Tongue (tissue), 3 donors: ENCODE measurements at places on chromosomes 5 and 9. TPM values are rescaled to one million over a fixed set of nuclear protein-coding genes. Genes with fewer than 3 reads are reported as not detected.

The BTNL8 gene
- not detected for total RNA-seq

The PTGDS gene
- 10.2 TPM for total RNA-seq

The WHRN gene
- 4.2 TPM for total RNA-seq

The TLX3 gene
- total RNA-seq = not detected

The SLC6A3 gene
- total RNA-seq = 0.10 TPM

The SLC34A3 gene
- total RNA-seq = not detected

The STC2 gene
- total RNA-seq = 29.2 TPM

The IFNA2 gene
- total RNA-seq = not detected

The TAF9 gene
- total RNA-seq = 21.7 TPM

The TMEM174 gene
- not detected for total RNA-seq

DNA sequence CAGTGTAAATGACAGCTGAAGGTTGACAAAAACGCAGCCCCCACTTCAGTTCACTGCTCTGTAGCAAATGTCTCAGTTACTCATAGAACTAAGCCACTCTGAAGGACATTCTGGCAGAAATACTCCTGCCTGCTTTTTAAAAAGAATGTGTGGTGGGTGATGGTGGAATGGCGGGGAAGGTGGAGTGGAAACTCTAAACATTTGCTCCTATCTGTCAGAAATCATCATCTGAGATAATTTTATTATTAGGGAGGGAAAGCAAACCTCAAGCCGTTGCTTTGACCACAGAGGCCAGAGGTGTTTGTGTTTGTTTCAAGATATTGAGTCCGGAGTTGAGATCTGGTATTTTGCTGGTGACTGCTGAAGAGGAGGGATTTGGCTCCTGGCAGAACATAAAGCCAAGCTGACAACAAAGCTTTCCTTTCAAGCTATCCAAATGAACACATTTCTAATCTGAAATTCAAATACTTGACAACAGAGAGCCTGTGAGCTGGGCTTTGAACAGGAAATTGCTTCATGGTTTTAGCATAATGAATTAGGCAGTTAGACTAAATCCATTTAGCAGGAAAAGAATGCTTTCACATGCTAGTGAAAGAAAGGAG lies 362.7 kb downstream of the CSNK1G3 start:
- peak; percentile 80 for DNase-seq

- DNase-seq = no peak
These were observed 41.5 kb downstream of the TTLL11 start for GRCh38 chr9:122051351-122052321.

DNA sequence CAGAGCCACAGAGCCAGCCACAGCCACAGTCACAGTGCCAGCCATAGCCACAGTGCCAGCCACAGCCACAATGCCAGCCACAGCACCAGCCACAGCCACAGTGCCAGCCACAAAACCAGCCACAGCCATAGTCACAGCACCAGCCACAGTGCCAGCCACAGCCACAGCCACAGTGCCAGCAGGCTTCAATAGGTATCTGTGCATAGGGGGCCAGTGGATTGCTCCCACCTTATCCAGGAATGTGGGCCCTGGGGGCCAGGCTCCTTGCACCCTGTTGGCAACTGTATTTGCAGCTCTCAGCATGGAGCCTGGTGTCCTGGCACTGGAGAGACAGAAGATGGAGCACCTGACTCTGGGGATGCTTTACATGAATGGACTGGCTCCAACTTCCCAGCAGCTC lies 111.7 kb upstream of the IRX2 start:
- no peak for DNase-seq

DNA sequence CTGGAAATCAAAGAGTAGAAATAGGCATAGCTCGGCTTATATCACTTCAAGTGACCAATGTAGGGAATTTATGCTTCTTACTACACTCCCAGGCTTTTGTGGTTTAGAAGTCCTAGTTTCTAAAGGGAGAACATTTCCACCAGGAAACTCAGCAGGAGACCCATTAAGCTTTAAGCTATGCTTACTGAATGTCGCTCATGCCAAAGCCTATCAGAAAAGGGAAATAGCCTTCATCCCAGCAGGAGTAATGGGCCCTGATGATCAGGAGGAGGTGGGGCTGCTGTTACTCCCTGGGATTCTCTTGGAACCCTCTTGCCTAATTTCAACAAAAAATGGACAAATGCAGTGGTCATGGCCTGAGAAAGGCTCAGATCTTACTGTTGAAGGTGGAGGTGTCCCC lies 54.5 kb upstream of the SEMA6A start:
- no peak for DNase-seq

- peak; percentile 62 for DNase-seq
These were observed 47.1 kb upstream of the SH3GL2 start for GRCh38 chr9:17531642-17532254.

DNA sequence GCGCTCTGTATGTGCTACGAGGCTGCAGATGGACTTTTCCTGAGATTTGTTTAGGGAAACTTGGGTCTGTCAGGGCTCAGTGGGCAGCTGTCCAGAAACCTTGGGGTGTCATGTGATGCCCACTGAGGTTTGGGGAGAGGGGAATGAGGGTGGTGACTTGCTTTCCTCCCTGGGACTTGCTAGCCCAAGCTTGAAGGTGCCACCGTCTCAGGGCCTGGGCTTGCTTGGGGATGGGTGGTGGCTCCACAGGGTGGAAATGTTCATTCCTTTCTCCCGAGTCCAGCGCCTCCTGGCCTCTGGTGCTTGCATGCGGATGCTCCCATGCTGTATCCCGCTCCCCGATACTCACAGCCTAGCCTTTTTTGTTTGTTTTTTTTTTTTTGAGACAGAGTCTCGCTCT lies 33.3 kb downstream of the ZNF618 start:
- no peak for DNase-seq

- peak; percentile 48 for DNase-seq
These were observed 74.1 kb upstream of the SAP30L start for GRCh38 chr5:154371687-154372086.

DNA sequence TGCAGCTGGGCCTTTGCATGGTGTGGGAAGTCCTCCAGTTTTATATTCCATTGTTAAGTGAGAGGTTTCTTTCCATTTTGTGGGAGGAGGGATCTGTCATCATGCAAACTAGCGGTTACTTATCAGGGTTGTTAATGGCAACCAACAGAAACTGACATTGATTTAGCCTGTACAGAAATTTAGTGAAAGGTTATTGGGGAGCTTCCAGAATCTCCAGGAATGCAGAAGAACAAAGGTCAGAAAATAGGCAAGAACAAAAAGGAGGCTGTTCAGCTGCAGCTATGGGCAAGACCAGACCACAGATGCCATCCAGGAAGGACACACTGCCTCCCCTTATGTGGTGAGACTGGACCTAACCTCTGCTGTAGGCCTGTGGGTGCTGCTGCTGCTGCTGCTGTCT lies 395.8 kb downstream of the KDM4C start:
- DNase-seq = no peak

GRCh38 chr5:150319484-150319790 lies 16.7 kb upstream of the ARSI start:
- no peak for DNase-seq

- DNase-seq = no peak
These were observed 16.6 kb upstream of the CARD19 start for GRCh38 chr9:93079371-93079770.

GRCh38 chr5:176803943-176804498 lies 6.3 kb upstream of the UNC5A start:
- peak; percentile 69 for DNase-seq

- DNase-seq = no peak
These were observed 119.6 kb upstream of the FST start for GRCh38 chr5:53360811-53361210.

DNA sequence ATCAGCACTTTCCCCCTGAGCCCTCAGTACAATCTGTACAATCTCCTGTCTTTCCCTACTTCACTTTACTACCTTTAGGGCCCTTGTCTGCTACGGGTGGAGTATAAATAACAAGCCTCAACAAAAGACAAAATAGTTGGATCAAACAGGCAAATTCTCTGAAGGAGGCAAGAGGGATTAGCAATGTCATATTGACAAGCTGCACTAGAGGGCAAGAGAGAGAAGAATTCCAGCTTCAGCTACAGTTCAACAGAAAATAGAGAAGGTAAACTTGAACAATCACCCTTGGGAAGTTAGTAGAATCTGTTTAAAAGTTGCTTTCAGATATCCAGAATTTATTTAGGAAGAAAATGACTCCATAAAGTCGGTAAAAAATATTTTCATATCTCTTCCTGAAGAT lies 68.4 kb upstream of the IZUMO3 start:
- DNase-seq = peak; percentile 5

- DNase-seq = no peak
These were observed 9.0 kb upstream of the ZSWIM6 start for GRCh38 chr5:61322738-61323725.

GRCh38 chr5:173640156-173640804 lies 23.8 kb upstream of the BOD1 start:
- no peak for DNase-seq

GRCh38 chr5:6850106-6850432 lies 136.8 kb downstream of the TENT4A start:
- no peak for DNase-seq

DNA sequence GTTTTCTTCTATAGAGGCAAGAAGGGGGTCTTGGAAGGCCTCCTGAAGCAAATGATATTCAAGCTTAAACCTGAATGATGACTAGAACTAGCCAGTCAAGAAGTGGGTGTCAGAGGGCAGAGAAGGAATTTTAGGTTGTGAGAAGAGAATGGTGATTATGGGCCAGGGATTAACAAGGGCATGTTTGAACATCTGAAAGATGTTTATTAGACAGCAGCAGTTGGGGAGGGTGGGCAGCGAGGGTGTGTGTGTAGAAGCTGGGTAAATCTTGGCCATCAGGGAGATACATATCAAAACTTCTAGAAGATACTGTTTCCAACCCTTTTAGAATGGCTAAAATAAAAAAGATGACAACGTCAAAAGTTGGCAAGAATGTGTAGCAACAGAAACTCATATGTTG lies 54.5 kb downstream of the MAN2A1 start:
- no peak for DNase-seq

GRCh38 chr5:129112295-129112694 lies 17.7 kb downstream of the ISOC1 start:
- no peak for DNase-seq

DNA sequence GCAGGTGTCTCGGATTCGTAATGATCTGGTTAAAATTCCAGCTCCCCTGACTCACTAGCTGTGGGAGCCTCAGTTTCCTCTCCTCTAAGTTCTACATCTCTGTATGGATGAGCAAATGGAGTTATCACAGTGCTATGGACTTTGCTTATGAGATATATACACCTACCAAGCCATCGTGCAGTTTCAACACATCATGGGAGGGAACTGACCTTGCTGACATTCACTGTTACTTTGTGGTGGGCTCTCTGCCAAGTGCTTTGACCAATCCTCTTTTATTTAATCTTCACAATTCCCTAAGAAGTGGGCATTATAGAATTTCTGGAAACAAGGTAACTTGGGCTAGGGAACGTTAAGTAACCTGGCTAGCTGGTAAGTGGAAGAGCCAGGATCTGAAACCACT lies 70.2 kb downstream of the PTPN3 start:
- no peak for DNase-seq

GRCh38 chr5:170311511-170312300 lies 14.1 kb upstream of the LCP2 start:
- no peak for DNase-seq

- no peak for DNase-seq
These were observed 41.2 kb upstream of the SPRY4 start for GRCh38 chr5:142366007-142366406.

GRCh38 chr9:5857928-5858327 lies 25.0 kb upstream of the ERMP1 start:
- no peak for DNase-seq

DNA sequence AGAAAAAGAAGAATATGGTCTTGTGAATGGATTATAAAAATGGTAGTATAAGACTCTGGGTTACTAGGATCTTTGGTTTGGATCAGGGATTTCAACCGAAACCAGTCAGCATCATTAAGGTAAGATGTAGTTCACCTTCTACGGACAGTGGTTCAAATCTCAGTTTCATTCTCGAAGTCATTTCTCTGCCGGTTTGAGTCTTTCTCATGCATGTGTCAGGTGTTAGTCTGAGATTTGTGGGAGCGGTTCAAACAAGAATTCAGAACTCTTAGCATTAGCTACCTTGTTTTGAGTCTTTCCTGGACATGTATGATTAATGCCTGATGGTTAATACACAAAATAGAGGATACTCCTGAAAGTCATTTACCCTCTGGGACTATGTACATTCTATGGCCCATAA lies 735.9 kb upstream of the NUDT12 start:
- DNase-seq = no peak

GRCh38 chr9:24731754-24732153 lies 186.1 kb upstream of the IZUMO3 start:
- no peak for DNase-seq

DNA sequence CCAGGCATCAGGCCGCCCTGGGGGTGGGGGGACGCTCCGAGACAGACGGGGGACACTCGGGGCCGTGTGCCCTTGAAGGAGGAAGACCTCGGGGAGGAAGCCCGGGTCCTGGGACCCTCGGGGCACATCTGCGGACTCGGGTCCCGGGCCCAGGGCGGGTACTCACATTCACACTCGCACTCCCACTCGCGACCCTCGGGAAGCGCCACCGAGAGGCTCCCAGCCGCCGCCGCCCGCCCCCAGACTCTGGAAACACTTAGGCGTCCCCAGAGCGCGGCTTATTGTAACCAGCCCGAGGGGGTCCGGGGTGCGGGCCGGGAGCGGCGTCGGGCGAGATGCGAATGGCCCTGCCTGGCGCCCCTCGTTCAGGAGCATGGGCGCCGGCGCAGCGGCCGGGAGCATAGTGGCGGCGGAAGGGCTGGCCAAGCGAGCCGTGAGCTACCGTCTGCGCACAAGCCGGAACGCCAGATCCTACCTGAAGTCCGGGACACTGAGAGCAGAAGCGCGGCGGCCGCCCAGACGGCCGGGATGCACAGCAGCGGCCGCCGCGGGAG lies 559 bp downstream of the ROR2 start:
- no peak for DNase-seq

DNA sequence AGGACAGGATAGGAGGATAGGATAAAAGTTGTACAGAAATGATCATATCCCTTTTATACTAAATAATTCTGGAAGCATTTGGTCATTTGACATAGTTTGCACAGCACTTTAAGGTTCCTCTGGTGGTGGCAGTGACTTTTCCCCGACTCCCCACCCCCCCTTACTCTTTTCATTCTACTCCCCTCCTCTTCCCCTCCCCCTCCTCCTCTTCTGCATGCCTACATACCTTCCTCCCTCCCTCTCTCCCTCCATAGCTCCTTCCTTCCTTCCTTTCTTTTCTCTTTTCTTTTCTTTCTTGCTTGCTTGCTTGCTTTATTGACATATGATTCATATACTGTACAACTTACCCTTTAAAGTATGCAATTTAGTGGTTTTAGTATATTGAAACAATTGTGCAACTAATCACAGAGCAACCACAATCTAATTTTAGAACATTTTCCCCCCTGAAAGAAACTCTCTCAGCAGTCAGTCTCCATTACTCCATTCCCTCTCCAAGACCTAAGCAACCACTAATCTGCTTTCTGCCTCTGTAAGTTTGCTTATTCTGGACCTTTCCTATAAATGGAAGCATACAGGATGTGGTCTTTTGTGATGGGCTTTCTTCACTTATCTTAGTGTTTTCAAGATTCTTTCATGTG lies 159.0 kb downstream of the HACD4 start:
- no peak for DNase-seq

- peak; percentile 38 for DNase-seq
These were observed 28.4 kb downstream of the CMBL start for GRCh38 chr5:10279328-10279727.

- no peak for DNase-seq
These were observed 118.3 kb upstream of the VCAN start for GRCh38 chr5:83353231-83353630.
